Large intestine (tissue), 12 donors: ENCODE measurements at places on chromosomes 5 and 9.

GRCh38 chr9:21751998-21752397 lies 50.4 kb upstream of the MTAP start:
- no peak for DNase-seq
- H3K27ac ChIP-seq: no peak overlapping the region
- H3K27me3 ChIP-seq: no peaks in the 10 kb centered on the region
- H3K4me3 ChIP-seq: no peak overlapping the region
- H3K4me1 ChIP-seq: no peaks in the 10 kb centered on the region

- H3K27me3 ChIP-seq: no peaks in the 10 kb centered on the region
- DNase-seq: no peak
- no peak overlapping the region for H3K27ac ChIP-seq
- H3K4me3 ChIP-seq: no peak overlapping the region
- peaks cover 6% of the 10 kb centered on the region for H3K4me1 ChIP-seq
- H3K36me3 ChIP-seq: no peaks in the 10 kb centered on the region
Observed at GRCh38 chr5:180086816-180087399, 15.3 kb upstream of the RNF130 start.

DNA sequence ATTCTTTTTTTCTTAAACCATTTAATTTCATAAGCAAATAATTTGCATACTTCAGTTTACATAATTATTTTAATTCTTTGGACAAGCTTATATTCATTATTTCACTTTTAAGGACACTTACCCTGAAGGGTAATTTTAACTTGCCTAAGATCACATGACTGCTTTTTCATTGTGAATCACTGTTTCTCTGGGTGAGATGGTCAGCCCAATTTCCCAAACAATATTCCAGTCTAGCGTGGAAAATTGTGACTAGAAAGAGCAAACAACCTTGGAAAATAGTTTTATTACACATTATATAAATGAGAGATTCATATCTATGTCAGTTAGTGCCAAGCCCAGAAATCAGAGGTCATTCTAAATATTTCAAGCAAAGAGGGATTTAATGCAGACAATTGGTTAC lies 21.4 kb upstream of the JAKMIP2 start:
- no peak overlapping the region for H3K4me3 ChIP-seq
- no peak for DNase-seq
- H3K36me3 ChIP-seq: no peaks in the 10 kb centered on the region
- H3K4me1 ChIP-seq: no peaks in the 10 kb centered on the region
- no peaks in the 10 kb centered on the region for H3K27me3 ChIP-seq

DNA sequence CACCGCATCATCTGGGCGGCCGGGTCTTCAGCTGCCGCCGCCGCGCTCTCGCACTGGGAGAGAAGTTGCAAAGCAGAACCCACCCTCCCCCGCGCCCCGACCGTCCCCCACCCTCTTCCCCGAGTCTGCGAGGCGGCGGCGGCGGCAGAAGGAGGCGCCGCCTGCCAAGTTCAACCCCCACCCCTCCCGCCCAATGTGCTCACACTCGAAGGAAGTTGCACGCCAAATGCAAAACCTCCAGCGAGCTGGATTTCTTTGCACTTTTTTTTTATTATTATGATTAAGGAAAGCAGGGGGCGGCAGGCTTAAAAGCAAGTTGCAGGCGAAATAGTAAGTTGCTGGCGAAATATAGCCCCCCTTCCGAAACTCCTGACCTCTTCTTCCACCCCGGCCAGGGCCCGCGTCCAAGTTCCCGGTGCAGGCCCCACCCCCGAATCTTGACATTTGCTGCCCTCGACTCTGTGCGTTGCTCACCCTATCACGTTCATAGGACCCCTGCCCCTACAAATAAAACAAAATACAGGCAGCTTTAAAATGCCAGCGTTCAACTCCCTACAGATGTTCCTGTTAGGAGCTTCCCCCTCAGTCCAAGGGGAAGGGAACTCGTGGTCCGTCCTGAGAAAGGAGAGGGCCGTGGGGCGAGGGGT lies 1.1 kb upstream of the NR3C1 start:
- H3K4me1 ChIP-seq: peaks cover 8% of the 10 kb centered on the region
- peak overlapping the region; percentile 91 for H3K27ac ChIP-seq
- no peaks in the 10 kb centered on the region for H3K27me3 ChIP-seq

GRCh38 chr9:100427366-100428263 lies 672 bp downstream of the MSANTD3 start:
- H3K4me3 ChIP-seq: peak overlapping the region; percentile 70
- no peaks in the 10 kb centered on the region for H3K36me3 ChIP-seq
- H3K27me3 ChIP-seq: no peaks in the 10 kb centered on the region
- peaks cover 7% of the 10 kb centered on the region for H3K4me1 ChIP-seq
- peak overlapping the region; percentile 69 for H3K27ac ChIP-seq

GRCh38 chr9:110599468-110599867 lies 19.9 kb upstream of the SVEP1 start:
- H3K4me3 ChIP-seq: no peak overlapping the region
- no peaks in the 10 kb centered on the region for H3K4me1 ChIP-seq
- H3K36me3 ChIP-seq: no peaks in the 10 kb centered on the region
- H3K27ac ChIP-seq: no peak overlapping the region
- no peaks in the 10 kb centered on the region for H3K27me3 ChIP-seq

- H3K4me1 ChIP-seq: no peaks in the 10 kb centered on the region
- H3K27ac ChIP-seq: no peak overlapping the region
- H3K4me3 ChIP-seq: no peak overlapping the region
- DNase-seq: peak; percentile 42
Observed at GRCh38 chr9:87674565-87675299, 51.2 kb upstream of the CTSL start.

GRCh38 chr9:116464987-116465571 lies 222.0 kb upstream of the TRIM32 start:
- DNase-seq: no peak
- no peak overlapping the region for H3K27ac ChIP-seq
- no peak overlapping the region for H3K4me3 ChIP-seq
- H3K36me3 ChIP-seq: no peaks in the 10 kb centered on the region
- H3K4me1 ChIP-seq: no peaks in the 10 kb centered on the region

GRCh38 chr5:132008961-132009680 lies 2.3 kb downstream of the ACSL6 start:
- peaks cover 6% of the 10 kb centered on the region for H3K4me1 ChIP-seq
- DNase-seq: no peak
- H3K27me3 ChIP-seq: peaks cover 36% of the 10 kb centered on the region

GRCh38 chr5:139825690-139826089 lies 30.1 kb downstream of the PSD2 start:
- no peak overlapping the region for H3K4me3 ChIP-seq
- no peak for DNase-seq
- H3K4me1 ChIP-seq: no peaks in the 10 kb centered on the region
- H3K27me3 ChIP-seq: no peaks in the 10 kb centered on the region
- H3K36me3 ChIP-seq: no peaks in the 10 kb centered on the region

DNA sequence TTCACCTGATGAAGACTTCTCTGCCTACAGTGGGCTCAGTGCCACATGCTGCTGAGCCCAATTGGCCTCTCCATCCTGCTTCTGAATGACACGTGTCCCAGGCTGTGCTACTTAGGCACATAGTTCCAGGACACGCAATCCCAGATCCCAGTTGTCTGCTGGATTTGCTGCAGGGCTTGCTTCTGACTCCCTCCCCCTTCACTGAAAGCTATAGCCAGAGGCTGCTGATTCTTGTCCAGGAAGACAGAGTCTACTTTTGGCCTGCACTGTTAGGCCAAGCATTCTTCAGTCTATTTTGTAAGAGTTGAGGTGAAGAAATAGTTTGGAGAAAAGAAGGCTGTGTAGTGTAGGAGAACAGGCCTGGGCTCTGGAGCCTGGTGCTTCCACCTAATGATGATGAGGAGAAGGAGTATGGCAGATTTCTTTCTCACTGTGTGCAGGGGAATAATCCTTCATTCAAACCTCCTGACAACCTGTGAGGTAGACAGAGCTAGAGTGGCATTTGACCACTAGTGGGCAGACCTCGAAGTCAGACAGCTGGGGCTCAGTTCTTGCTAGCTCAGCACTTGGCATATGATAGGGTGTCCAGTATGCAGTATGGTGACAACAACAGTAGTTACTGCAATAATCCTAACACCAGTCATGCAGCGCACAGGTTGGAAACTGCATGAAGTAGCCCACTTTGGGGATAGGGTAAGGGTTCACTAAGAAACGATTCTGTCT lies 19.5 kb upstream of the ASPN start:
- DNase-seq: peak; percentile 44
- no peaks in the 10 kb centered on the region for H3K27me3 ChIP-seq
- H3K36me3 ChIP-seq: no peaks in the 10 kb centered on the region

DNA sequence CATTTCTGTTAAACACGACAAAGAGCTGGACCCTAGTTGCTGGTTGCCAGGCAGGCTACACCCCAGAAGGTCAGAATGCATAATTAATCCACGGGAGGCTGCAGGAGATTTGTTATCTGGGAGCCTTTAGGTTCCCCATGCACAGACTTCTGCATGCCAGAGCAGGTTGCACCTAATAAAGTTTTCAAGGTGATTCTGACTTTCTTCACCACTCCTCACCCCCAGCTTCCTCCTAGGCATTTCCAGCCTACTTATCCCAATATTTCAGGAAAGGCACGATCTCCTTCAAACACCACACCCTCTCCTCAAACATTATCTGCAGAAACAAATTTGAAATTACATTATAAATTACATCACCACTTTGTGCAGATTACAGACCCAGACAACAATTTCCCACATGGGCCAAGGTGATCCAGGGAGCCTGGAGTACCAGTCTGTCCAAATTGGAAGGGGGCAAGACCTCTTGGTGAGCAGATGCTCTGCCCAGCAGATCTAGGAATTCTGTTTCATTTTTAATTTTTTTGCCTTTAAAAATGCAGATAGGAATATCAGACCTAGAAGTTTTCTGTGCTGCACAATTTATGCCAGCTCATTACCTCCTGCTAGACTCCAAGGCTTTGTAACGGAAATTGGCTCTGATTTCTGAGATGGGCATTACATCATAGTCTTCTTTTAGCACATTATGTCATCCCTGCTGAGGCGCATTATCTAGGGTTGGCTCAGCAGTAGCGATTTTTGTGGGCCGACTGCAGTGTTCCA lies 363.4 kb upstream of the SLC30A5 start:
- H3K4me1 ChIP-seq: no peaks in the 10 kb centered on the region
- no peaks in the 10 kb centered on the region for H3K36me3 ChIP-seq
- no peak overlapping the region for H3K4me3 ChIP-seq
- peak; percentile 32 for DNase-seq
- no peaks in the 10 kb centered on the region for H3K27me3 ChIP-seq
- H3K27ac ChIP-seq: no peak overlapping the region

DNA sequence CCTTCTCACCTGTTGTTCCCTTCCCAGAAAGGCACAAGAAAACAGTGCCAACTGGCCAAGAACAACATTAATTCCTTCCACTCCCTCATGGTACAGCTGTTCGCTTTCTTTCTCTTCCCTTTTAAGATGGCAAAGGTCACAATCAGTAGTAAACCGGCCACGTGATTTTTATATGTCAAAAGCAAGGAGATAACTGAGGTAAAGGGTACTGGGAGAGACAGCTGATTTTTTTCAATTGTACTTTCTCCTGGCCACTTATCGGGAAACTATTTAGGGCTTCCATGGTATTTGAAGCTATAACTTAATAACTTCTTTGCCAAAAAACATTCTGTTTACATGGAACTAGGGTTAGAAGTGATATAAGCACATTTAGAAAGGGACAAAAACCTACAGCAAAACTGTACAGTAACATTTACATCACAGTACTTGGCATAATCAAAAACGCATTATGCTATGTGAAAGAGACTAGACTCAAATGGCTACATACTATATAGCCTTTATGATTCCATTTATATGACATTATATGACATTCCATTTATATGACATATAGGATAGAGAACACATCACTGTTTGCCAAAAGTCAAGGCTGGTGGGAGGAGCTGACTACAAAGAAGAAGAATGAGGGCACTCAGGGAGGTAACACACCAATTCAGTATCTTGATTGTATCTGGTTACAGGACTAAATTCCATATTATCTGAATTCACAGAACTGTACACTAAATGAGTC lies 24.8 kb downstream of the PLPP1 start:
- no peaks in the 10 kb centered on the region for H3K27me3 ChIP-seq
- DNase-seq: peak; percentile 76

GRCh38 chr5:32074401-32074800 lies 99.7 kb downstream of the GOLPH3 start:
- H3K4me1 ChIP-seq: no peaks in the 10 kb centered on the region
- H3K4me3 ChIP-seq: no peak overlapping the region
- no peak for DNase-seq
- no peaks in the 10 kb centered on the region for H3K36me3 ChIP-seq
- H3K27ac ChIP-seq: no peak overlapping the region
- no peaks in the 10 kb centered on the region for H3K27me3 ChIP-seq

GRCh38 chr5:81014348-81014747 lies 54.2 kb downstream of the RASGRF2 start:
- H3K4me1 ChIP-seq: no peaks in the 10 kb centered on the region
- H3K27me3 ChIP-seq: no peaks in the 10 kb centered on the region
- H3K4me3 ChIP-seq: no peak overlapping the region
- no peak for DNase-seq

GRCh38 chr5:147474140-147474539 lies 35.7 kb downstream of the DPYSL3 start:
- H3K4me3 ChIP-seq: no peak overlapping the region
- H3K4me1 ChIP-seq: no peaks in the 10 kb centered on the region
- no peak overlapping the region for H3K27ac ChIP-seq
- no peak for DNase-seq
- no peaks in the 10 kb centered on the region for H3K36me3 ChIP-seq

- DNase-seq: no peak
- peaks cover 7% of the 10 kb centered on the region for H3K36me3 ChIP-seq
- no peaks in the 10 kb centered on the region for H3K27me3 ChIP-seq
Observed at GRCh38 chr9:121714075-121714705, 62.8 kb downstream of the DAB2IP start.

GRCh38 chr9:106722051-106722753 lies 140.8 kb upstream of the ZNF462 start:
- H3K36me3 ChIP-seq: no peaks in the 10 kb centered on the region
- H3K27me3 ChIP-seq: no peaks in the 10 kb centered on the region
- DNase-seq: no peak

GRCh38 chr5:17287501-17288155 lies 70.2 kb downstream of the BASP1 start:
- no peaks in the 10 kb centered on the region for H3K4me1 ChIP-seq
- DNase-seq: no peak
- H3K27me3 ChIP-seq: no peaks in the 10 kb centered on the region
- H3K4me3 ChIP-seq: no peak overlapping the region

- DNase-seq: no peak
- H3K27me3 ChIP-seq: no peaks in the 10 kb centered on the region
- H3K27ac ChIP-seq: no peak overlapping the region
- H3K4me3 ChIP-seq: no peak overlapping the region
Observed at GRCh38 chr5:53321073-53321472, 159.4 kb upstream of the FST start.

- no peak overlapping the region for H3K27ac ChIP-seq
- no peak for DNase-seq
- no peaks in the 10 kb centered on the region for H3K27me3 ChIP-seq
- H3K4me1 ChIP-seq: no peaks in the 10 kb centered on the region
Observed at GRCh38 chr9:10127867-10128266, 484.9 kb downstream of the PTPRD start.

DNA sequence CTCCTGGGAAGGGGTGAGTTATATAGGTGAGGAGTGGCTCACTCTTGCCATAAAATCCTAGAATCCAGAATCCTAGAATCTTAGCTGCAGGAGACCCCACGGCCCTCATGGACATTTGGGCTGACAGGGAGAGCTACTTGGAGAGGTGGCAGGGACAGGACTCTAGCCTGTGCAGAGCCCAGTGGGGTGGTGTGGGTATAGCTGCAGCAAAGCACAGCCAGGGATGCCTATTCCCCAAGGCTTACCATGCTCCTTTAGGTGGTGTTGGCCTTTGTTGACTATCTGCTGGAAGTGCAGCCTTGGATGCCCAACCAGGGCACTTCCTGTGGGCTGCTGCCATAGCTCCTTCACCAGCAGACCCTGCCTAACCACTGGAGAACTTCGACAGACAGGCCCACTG lies 70.0 kb upstream of the PTPN3 start:
- peaks cover 12% of the 10 kb centered on the region for H3K27me3 ChIP-seq
- DNase-seq: no peak
- H3K4me1 ChIP-seq: no peaks in the 10 kb centered on the region
- no peak overlapping the region for H3K4me3 ChIP-seq
- no peak overlapping the region for H3K27ac ChIP-seq
